NCI-H748 treated with DMSO at 0.1 percent for 48 hours (cell line): ENCODE measurements at places on chromosomes 4 and X.

DNA sequence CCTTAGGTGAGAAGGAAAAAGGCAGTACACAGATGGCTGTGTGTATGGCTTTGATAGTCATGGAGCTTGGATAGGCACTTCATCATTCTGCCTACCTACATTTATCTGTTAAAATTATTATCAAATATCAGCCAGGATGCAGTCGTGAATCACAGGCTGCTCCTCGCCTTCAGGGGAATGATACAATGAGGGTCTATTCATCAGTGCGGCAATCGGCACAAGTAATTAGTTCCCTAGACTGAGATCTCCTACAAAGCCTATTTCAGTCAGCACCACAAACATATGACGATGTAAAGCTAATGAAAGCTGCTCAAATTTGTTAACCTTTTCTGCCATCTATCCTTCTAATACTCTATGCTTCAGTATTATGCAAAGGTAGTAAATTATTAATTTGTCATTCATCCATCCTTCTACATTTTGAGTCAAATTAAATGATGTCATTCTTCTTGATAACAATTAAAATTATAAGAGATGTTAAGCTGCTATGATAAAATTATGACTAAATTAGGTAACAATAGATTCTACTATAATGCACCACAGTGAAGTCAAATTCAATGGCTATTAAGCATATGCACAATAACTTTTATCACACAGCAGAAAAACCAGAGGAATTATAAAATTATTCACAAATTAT, 19.0 kb downstream of the MAB21L2 start:
- no peak for DNase-seq

DNA sequence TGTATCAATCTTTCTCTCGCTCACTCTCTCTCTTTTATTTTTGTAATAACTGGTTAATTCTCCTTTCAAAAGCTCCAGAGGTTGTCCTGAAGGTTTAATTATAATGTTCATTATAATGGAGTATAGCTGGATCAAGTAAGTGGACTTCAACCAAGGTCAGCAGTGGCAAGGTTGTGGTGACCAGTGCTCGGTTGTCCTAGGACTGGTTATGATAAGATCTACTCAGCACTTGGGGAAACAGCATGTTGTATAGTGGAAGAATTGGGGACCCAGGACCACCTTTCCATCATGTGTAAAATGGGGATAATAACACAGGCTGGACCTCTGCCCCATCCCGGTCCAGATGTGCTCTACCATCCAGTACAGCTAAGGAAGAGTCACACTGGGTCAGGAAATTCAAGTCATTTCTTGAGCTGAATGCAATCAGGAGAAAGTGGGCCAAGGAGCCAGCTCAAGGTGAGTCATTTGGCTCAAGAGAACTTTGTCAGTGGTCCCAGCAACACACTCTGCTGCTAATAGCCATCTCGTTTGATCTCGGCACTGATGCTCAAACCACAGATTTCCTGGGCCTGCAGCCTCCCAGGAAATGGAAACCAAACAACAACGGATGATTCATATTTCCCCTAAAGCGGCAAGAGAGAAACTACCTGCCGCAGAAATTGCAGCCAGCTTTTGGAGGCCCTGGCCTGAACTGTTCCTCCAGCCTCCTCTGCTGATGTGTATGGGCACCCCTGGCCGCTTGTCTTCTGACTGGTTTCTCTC, 123.6 kb upstream of the RBPJ start:
- DNase-seq = no peak

GRCh38 chr4:95694411-95694810, 145.5 kb upstream of the PDHA2 start:
- DNase-seq = no peak

DNA sequence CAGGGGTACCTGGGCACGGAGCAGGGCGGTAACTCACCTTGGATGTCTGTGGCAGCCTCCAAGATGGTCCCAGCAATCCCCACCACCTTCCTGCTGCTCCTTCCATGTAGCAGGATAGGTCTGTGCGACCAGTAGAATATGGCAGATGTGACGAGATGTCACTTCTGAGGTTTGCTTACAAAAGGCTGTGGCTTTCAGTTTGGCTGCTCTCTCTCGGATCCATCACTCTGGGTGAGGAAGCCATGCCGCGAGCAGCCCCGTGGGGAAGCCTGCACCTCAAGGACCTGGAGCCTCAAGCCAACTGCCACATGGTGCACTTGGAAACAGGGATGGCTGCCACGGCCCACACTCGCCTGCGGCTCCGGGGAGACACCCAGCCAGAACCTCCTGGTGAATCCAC, 37.6 kb downstream of the WFS1 start:
- DNase-seq = no peak

- no peak for DNase-seq
Observed at GRCh38 chr4:41325901-41326300, 69.2 kb downstream of the UCHL1 start.

DNA sequence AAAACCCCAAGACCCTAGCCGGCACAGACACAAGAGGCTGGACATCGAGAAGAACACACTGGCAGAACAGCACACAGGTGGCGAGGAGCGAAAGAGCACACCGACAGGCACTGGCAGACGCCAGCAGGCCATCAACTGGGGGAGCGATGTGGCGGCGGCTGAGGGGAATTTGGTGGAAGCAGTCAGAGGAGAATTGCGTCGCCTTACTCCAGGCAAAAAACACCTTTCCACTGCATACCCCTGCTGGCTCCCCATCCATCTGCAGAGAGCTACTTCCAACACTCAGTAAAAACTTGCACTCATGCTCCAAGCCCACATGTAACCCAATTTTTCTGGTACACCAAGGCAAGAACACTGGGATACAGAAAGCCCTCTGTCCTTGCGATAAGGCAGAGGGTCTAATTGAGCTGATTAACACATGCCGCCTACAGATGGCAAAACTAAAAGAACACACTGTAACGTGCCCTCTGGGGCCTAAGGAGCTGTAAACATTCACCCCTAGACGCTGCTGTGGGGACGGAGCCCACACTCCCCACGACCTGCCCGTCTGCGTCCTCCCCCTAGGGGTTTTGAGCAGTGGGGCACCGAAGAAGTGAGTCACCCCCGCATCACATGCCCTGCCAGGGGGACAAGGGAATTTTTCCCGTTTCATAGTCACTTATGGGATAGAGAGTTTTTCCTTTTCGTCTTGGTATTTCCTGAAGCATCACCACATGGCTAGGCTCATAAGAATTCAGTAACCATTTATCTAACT, 262.3 kb downstream of the KCTD8 start:
- DNase-seq = no peak

- no peak for DNase-seq
Observed at GRCh38 chrX:3787856-3788255, 74.4 kb upstream of the PRKX start.

- DNase-seq = no peak
Observed at GRCh38 chr4:12966726-12967125, 517.4 kb downstream of the RAB28 start.

DNA sequence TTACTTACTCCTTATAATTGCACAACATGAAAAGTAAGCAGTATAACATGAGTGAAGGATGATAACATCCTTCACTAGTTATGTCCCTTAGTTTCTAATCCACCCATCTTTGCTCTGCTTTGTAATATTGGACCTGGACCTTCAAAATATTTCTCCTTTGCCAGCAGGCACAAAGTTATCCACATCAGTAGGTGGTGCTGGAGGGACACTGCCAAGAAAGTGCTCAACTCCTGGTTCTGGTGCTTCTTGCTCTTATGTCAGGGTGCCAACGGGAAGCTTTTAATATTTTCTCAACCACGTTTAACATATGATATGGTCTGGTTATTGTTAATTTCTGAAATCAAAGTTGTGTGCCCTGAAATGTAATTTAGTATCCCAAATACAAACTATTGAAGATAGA, 49.1 kb downstream of the TMEM165 start:
- no peak for DNase-seq

DNA sequence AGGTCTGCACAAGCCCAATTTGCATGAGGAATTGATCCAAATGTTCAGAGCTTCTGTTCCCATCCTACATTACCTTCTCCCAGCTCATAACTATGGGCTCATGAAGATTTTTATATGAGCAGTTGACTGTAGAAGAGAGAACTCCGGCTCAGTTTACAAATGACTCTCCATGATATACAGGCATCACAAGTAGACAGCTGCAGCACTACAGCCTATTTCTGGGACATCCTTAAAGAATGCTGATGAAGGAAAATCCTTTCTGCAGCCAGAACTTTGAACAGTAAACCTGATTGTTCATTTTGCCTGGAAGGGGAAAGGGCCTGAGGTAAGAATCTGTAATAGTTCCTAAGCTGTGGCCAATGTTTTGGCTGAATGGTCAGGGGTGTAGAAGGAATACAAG, 174.1 kb upstream of the CXCL13 start:
- DNase-seq = no peak

DNA sequence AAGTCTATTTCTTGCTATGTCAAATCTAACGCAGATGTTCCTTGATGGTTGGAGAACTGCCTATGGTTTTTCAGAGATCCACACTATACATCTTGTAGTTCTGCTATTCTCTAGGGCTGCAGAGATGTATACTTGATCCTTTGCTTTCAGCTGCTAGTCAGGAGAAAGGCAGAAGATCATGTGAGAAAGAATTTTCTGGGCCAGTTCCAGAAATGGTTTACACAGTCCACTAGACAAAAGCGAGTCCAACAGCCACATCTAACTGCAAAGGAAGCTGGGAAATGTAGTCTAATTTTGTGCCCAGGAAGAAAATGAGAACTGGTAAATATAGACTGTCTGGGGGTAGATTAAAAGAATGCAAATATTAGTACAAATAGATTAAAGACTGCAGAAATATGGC, 394.3 kb upstream of the SLIT2 start:
- no peak for DNase-seq

DNA sequence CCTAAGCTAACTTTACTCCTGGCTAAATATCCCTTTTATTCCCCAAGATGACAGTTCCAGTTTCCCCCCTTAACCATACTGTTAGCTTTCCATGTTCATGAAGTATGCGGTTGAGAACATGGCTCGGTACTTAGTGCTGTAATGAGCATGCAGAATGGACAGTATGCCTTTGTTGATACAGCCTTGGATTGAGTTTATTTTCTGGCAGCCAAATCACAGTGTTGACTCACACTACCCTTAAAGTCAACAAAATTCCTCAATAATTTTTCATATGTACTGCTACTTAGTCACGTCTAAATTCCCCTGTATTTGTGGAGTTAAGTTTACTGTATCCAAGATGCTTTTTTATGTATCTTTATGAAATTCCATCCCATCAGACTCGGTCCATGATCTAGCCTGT, 1.4 kb upstream of the VEGFC start:
- DNase-seq = no peak

- DNase-seq = no peak
Observed at GRCh38 chr4:116665716-116666115, 419.7 kb downstream of the TRAM1L1 start.

DNA sequence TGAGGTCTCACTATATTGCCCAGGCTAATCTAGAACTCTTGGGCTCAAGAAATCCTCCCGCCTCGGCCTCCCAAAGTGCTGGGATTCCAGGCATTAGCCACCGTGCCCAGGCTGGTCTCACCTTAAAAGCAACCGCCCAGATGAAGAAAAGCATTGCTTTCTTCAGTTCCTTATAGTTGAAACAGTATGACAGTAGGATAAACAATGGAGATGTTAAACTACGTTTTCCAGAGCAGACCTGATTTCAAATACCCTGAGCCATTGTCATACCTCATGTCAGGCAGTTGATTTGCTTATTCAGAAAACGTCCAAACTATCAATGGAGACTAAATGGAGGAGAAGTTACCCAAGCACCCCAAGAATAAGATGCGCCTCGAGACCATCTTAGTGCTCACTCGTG, 26.3 kb upstream of the TMEM131L start:
- no peak for DNase-seq

DNA sequence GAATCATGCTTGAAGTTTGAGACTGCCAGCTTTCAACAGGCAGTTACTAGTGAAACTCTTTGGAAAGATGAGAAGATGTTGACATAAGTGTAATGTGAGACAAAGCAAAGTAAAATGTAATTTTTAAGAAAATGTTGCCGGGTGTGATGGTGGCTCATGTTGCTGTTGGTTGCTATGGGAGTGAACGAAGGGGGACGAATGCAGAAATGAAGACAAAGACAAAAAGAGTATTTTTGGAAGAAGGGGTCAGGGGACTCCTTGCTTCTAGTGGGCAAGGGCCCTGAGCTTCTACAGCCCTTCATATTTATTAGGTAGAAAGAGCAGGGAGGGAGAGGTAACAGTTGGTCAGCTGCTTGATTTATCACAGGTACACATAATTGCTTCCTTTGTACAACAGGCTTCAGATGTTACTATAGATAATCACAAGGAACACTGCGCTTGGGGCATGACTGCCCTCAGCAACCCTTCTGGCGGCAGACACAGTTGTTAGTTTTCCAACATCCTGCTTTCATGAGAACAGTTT, 11.9 kb upstream of the UGDH start:
- DNase-seq = no peak

DNA sequence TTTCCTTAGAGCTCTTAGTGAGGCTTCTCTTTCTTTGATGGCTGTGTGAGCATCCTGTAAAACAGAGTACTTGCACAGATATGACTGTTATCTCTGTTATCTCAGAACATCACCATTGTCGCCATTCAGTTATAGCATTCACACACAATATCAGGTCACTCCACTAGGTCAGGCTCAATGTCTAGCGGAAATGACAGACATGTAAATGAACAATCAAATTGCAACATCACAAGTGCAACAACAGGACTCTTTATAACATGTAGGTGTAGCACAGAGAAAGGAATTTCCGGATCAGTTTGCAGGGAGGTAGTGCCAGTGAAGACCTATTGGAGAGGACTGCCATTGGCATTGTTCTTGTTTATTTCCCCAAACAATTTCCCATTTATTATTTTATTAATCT, 43.2 kb upstream of the IGSF1 start:
- DNase-seq = no peak

- no peak for DNase-seq
Observed at GRCh38 chr4:37538931-37539330, 147.2 kb downstream of the RELL1 start.

GRCh38 chr4:119746951-119747350, 118.3 kb upstream of the PDE5A start:
- DNase-seq = no peak

GRCh38 chr4:17807446-17807845, 3.1 kb downstream of the DCAF16 start:
- no peak for DNase-seq

GRCh38 chrX:276581-277201, 4.5 kb upstream of the PLCXD1 start:
- DNase-seq = no peak

GRCh38 chrX:133191739-133192039, 26.5 kb downstream of the TFDP3 start:
- no peak for DNase-seq

DNA sequence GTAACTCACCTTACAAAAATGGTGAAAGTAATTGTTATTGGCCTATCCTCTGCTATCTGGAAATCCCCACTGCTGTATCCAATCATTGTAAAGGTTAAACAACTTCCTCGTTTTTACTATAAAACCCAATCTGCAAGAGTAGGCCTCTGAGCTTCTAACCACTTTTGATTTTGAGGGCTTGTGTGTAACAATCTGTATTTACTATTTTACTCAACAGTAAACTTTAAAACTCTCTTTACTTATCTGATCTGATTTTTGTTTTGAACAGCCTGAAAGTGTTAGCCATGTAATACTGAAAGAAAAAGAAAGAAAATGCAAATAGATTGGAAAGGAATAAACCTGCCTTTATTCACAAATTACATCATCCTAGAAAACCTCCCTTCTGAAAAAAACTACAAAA, 63.1 kb downstream of the SLC10A7 start:
- DNase-seq = no peak

- no peak for DNase-seq
Observed at GRCh38 chr4:175309041-175309440, 390.9 kb downstream of the ADAM29 start.
